ENCODE measurements at places on chromosomes 13 and 19. TPM values are rescaled to one million over a fixed set of nuclear protein-coding genes. Genes with fewer than 3 reads are reported as not detected.

GRCh38 chr19:13983213-13983889, 22.8 kb downstream of the RFX1 start:
- peak; percentile 34 for DNase-seq

DNA sequence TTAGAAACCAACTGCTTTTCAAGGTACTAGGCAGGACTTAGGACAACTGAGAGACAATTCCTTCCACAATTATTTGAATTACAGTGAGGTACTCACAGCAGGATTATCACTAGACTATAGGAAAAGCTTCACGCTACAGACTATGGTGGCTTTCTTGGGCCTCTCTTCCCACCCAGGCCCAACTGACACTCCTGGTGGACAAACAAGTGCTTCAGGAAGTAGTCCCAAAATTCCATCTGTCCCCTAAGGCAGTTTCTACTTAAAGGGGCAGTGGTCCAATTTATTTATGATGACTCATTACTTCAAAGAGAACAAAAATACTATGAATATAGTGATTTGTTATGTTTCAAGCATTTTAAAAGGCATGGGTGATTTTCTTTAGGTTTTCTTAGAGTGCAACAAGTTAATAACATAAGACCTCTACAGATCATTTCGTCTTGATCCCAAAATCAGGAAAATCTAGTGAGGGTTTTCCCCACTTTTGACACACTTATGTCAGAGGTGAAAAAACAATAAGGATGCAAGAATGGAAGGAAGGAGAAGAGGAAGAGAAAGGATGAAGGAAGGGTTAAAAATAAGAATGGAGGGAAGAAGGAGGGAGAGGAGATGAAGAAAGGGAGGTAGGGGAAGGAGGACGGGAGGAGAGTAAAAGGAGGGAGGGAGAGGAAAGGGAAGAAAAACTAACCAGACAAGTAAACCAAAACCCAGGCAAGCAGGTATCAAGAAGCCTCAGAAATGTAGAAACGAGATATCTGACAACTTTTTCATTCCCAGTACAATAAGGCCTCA, 100.7 kb downstream of the SERP2 start:
- no peak for DNase-seq

GRCh38 chr13:95604556-95604915, 40.0 kb downstream of the DZIP1 start:
- no peak for DNase-seq

DNA sequence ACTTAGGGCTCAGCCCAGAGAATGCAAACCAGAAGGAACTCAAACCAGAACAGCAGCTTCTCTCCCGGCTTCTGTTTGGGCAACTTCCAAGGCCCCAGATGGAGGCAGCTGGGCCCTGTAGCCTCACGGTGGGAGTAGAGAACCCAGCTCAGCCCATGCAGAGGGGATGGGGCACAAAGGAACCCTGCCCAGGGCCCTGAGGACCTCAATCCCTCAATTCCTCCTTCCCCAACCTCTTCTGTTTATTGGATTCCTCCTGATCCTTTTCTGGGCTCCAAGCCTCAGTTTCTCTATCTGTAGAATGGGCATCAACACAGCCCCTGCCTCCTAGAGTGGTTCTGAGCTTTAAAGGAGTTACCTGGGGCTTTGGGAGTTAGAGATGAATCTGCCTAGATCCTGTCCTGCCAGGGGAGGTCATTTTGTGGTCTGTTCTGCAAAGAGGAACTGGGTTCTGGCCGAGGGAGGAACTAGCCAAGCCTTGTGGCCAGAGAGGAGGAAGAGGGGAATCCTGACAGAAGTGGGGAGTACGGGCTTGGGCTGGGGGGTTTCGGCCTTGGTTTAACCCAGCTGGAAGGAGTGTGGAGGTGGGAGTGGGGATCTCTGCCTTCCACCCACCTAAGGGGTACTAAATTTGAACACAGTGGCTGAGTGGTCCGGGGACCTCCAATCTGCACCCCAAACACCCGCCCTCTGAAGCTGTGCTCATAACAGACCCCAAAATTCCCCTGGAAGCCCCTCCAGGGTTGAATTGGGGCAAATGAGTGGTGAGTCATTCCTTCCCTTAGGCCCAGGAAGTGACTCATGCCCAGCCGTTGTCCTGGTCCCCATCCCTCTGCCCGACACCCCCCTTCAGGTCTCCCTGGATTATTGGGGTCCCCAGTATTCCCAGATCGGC, 2.7 kb downstream of the ADGRE5 start:
- DNase-seq, result peak; percentile 57

DNA sequence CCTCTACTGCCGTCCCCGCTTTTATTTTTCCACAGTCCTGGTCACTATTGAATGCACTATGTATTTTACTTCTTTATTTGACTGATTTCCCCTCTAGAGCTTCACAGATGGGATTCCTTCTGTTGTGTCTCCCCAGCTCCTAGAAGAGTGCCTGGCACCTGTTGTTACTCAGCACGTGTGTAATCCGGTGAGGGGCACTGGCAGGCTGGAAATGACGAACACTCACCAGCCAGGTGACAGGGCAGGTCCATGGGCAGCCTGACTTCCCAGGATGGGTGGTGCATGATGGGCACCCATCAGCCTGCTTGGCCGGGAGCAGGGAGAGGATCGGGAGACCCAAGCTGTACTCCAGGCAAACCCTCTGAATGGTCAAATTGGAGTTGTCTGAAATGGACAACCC, 67.2 kb downstream of the CEBPG start:
- DNase-seq, result no peak

- DNase-seq, result no peak
Observed at GRCh38 chr19:31111741-31112140, 237.5 kb downstream of the TSHZ3 start.

DUS3L gene
- 49.9 TPM for total RNA-seq

CEACAM4 gene
- not detected for total RNA-seq

- DNase-seq, result no peak
Observed at GRCh38 chr13:24893863-24894262, 129.9 kb downstream of the RNF17 start.

DNA sequence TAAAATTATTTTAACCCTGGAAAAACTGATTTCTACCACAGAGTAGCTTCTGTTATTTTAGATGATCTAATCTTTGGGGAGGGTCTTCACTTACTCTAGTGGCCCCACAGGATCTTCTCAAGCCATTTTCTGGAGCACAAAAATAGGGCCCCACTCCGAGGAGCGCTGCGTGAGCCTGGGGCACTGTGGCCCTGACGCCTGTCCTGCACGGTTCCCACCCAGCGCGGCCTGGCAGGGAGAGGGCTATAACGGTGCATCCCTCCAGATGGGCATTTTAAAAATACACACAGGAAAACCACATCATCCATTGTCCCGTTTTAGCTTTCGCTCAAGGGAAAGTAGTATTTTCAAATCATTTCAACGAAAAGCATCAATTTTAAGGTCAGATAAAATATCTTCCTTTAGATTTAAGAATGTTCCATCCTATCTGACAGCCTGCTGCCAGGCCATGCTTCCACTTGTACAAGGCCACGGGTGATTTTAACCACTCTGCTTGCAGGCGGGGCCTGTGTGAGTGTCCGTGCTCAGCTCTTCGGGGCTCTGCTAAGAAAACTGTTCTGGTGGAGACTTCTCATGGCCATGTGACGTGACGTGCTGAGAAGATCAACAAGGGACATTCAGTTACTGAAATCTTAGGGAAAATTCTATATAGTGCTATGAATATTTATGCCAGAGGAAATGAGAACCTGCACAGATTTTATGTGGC, 683.8 kb upstream of the SGCG start:
- no peak for DNase-seq

HRC gene
- not detected for total RNA-seq

Measured in activated CD4-positive, alpha-beta T cell treated with anti-CD3 and anti-CD28 coated beads, Interleukin-2, amount 10 ng/mL, durations not matched to agents 7 days and 5 days (primary cell).